Mucosa of gallbladder (tissue), 1 donor: ENCODE measurements at places on chromosomes 7 and 10.

DNA sequence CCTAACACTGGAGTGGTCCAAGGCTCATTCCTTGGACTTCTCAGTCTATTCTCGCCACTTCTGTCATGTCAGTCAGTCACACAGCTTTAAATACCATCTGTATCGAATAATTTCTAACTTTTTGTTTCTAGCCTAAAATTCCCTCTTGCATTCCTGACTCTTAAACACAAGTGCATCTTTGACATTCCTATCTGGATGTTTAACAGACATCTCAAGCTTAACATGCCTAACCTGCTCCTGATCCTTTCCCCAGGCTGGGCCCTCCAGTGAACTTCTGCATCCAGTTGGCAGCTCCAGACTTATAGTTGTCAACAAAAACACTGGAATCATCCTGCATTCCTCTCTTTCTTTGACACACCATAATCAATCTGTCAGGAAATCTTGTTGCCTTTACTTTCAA lies 4.5 kb upstream of the ABCB4 start:
- DNase-seq = no peak

DNA sequence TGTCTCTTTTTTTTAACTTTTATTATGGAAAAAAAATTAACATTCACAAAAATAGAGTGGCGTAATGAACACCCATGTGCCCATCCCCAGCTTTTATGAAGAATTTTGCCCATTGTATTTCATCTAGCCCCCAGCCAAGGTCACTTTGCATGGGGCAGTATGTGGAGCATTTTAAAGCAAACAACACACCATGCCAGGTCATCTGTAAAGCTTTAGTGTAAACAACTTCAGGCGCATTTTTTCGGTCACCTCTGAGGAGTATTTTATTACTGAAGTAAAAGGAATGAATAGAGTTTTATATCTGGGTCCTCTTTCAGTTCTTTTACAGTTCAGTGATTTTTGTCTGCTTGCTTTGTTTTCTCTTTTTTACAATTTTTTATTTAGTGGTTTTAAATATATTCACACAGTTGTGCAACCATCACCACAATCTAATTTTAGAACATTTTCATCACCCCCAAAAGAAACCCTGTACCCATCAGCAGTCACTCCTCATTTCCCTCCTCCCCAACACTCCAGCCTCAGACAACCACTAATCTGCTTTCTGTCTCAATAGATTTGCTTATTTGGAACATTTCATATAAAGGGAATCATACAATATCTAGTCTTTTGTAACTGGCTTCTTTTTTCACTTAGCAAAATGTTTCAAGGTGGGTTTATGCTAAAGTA lies 87.9 kb downstream of the SLC37A3 start:
- no peak for DNase-seq

DNA sequence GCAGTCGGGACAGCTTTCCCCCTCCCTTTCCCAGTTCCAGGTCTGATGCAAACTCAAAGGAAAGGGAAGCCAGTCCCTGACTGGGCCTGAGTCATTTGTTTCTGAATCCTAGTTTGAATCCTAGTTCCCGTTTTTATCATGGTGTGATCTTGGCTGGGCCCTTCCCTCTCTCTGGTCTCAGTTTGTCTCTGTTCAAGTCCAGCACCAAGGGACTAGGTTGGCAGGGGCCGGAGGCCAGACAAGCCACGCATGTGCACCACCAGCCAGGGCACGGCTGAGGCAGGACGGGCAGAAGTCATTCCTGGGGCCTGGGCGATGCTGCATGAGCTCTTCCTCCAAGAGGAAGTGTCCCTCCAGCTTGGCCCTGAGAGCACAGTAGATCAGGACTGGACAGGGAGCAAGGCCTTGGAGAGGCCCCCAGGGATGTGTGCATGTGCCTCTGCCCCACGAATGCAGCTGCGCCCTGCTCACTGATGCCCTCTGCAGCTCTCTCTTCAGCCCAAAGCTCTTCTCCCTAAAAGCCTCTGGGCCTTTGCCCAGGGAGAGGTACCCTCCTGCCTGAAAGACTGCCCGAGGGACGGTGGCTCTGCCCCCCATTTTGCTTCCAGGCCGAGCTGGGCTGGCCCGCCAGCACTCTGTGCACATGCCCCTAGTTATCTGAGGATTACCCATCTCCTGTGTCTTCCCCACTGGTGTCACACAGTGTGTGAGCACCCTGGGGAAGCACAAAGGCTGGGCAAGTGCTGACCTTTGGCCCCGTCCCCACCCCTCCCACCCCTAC lies 86.7 kb downstream of the ZMIZ1 start:
- DNase-seq = no peak

- no peak for DNase-seq
Measured at GRCh38 chr7:148255333-148255732, 335.2 kb upstream of the C7orf33 start.

- DNase-seq = no peak
Measured at GRCh38 chr10:13788320-13788600, 201.5 kb downstream of the PRPF18 start.

DNA sequence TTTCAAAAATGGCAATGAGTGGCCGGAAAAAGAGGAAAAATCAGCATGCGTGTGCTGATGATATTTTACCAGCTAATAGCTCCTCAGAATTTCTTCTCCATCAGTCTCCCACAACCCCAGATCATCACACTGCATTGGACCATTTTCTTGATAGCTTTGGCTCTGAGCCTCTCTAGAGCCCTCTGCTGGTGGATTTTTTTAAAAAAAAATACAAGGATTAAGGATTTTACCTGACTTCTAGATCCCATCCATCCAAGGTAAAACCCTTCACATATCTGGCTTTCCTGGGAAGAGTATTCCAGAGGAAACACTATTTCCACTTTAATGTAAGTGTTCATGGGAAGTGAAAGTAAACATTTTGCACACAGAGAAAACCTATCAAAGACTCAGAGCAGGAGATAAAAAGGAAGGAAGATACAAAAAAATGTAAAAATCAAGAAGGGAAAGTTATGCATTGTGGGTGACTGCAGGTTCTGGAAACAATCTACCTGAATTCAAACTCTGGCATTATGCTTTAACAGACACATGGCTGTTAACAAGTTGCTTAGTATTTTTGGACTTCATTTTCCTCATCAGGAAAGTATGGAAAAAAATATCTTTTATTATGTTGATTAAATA lies 380.9 kb downstream of the LRRTM3 start:
- DNase-seq = no peak

- peak; percentile 12 for DNase-seq
Measured at GRCh38 chr10:25175527-25176420, 973 bp downstream of the GPR158 start.

DNA sequence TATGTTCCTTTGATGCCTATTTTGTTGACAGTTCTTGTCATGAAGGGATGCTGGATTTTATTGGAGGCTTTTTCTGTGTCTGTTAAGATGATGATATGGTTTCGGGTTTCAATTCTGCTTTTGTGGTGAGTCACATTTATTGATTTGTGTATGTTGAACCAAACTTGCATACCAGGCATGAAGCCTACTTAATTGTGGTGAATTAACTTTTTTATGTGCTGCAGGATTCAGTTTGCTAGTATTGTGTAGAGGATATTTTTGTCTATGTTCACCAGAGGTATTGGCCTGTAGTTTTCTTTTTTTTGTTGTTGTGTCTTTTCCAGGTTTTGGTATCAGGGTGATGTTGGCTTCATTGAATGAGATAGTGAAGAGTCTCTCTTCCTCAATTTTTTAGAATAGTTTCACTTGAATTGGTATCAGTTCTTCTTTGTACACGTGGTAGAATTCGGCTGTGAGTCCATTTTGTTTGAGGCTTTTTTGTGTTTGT lies 345.9 kb downstream of the KIF20B start:
- no peak for DNase-seq

DNA sequence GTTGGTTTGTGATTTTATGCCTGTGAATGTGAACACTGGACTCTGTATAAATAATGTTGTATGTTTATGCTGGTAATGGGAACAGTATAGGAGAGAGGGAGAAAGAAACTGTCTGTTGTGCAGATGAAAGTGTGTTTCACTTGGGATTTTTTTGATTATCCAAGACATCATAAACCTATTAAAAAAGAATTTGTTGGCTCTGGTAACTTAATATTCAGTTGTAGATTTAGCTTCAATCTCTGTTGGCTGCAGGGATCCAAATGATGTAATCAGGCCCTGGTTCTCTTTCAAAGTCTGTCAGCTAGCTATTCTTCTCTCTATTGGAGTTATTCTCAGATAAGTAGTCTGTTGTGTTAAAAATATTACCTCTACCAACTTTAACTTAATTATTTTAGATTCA lies 168.8 kb upstream of the RHOBTB1 start:
- no peak for DNase-seq

- no peak for DNase-seq
Measured at GRCh38 chr7:16095171-16095950, 326.0 kb downstream of the CRPPA start.

DNA sequence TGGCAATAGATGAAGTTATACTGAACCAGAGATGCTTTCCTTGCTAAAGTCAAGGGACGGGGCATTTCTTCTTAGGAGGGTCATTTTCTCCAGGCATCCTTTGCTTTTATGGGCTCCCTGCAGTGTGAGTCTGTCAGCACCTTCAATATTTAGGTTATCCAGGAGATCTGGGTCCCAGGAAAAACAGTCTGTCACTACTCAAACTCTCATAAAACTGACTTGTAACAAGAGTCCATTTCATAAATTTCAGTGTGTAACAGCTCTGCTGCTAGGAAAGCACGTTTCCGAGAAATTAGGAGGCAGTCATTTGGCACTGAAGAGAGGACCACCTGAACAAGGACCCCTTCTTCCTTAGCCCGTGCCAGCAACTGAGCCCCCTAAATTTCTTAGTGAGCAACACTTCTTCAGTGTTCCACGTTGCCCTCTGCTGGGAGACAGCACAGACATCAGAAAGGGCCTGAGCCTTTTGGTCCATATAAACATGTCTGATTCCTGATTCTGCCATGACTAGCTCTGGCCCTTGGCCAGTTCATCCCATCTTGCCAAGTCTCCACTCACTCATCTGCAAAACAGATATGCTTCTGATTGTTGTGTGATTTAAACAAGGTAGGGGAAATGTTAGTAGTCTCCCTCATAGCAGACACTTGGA lies 7.2 kb downstream of the GCC1 start:
- no peak for DNase-seq

- no peak for DNase-seq
Measured at GRCh38 chr10:80497187-80498077, 40.3 kb upstream of the SH2D4B start.

GRCh38 chr10:132532749-132533560 lies 4.6 kb upstream of the INPP5A start:
- DNase-seq = no peak

GRCh38 chr7:114508086-114508485 lies 93.5 kb downstream of the FOXP2 start:
- DNase-seq = no peak

- DNase-seq = no peak
Measured at GRCh38 chr7:150447966-150448788, 2.3 kb upstream of the GIMAP8 start.

GRCh38 chr10:54282012-54282411 lies 519.0 kb downstream of the PCDH15 start:
- no peak for DNase-seq

DNA sequence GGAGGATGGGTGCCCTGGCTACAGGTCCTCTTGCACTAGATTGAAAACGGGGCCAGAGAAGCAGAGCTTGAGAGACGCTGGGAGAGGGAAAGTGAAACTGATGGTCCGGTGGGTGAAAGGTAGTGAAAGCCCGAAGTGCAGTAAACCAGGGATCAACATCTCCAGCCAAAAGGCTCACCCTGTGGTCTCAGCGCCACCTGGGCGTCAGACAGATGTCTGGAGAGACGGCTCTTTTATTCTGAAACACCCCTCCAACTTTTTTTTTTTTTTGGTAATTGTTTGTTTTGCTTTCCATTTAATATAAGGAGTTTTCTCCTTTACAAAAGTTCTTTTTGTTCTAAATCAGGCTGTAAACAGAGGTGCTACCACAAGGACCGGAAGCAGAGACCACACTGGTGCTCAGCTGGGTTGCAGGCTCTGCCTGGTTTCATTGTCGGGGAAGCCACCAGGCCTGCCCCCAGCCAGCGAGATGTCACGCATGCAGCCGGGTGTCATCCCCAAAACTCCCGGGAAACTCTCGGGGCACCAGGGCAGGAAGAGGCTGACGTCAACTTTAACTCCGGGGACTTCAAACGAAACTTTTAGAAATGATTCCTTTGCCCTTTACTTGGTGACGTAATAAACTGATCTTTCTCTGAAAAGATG lies 11.2 kb downstream of the IL2RA start:
- DNase-seq = peak; percentile 74

DNA sequence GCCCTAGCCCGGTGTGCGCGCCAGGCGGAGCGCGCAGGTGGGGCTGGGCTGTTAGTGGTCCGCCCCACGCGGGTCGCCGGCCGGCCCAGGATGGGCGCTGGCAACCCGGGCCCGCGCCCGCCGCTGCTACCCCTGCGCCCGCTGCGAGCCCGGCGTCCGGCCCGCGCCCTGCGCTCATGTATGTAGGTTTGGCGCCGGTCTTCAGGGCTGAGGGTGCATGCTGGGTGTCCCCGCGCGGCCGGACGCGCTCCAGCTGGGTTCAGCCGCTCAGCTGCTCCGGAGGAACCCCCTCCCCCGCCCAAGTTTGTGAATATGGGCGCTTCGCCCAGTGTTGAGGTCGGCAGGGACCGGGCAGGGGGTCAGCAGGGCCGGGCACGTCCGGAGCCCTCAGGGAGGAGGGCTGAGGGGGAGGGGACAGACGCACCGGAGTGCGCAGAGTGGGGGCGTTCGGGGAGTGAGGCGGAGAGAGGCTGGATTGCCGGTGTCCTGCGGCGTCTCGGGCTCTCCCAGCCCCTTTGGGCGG lies 559 bp downstream of the VWC2 start:
- no peak for DNase-seq

DNA sequence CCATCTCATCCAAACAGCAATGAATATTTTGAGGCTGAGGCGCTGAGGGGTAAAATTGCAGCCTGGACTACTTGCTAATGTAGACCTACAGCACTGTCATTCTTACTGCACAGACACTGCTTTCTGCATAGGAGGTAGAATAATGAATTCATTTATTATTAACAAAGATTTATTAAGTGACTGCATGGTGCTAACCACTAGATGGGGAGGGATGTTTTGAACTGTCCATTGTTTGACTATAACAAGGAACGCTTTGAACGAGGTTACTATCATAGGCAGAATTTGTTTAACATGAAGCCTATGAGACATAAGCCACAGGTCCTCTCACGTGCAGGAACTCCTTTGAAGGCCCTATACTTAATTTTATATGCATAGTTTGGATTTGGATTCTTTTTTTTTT lies 143.8 kb downstream of the CFTR start:
- DNase-seq = no peak
